ENCODE measurements at places on chromosomes 12 and 14.

- no peak for DNase-seq
Measured at GRCh38 chr12:40435251-40435650, 210.5 kb downstream of the LRRK2 start.

GRCh38 chr14:74302152-74302628 is 544 bp downstream of the ABCD4 start:
- peak; percentile 71 for DNase-seq

- DNase-seq: no peak
Measured at GRCh38 chr12:50806176-50806575, 36.5 kb upstream of the TMPRSS12 start.

DNA sequence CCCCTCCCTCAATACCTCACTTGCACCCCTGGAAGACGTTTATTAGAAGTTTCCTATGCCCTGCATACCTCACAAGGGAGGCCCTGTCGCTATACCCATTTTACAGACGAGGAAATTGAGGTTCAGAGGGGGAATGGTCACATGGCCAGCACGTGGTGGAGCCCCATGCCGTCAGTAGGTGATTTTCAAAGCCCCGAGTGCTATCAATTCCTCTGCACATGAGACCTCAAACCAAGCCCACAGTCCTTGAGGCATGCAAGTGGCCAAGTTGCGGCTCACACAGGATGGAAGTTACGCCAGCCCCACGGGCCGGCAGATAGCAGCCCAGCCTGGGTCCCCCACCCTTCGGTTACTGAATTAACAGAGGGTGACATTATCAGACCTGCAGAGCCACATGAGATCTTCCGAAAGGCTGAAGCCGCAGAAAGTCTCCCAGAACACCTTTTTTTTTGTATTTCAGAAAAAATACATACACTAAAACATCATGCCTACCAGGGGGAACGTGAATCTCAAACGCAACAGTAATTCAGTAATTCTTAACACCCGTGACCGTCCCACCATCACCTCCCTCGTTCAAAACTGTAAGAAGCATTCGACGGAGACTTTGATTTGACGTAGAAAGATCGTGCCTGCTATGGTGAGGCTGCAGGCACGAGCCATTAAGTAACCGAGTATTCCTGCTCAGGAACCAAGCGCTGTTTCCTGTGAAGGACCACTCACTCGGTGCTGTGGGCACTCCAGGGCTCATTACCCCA is 129.0 kb downstream of the RFLNA start:
- DNase-seq: no peak

GRCh38 chr12:47073951-47074350 is 5.5 kb upstream of the PCED1B start:
- DNase-seq: peak; percentile 42

GRCh38 chr14:72616294-72616693 is 277.6 kb downstream of the DPF3 start:
- DNase-seq: no peak

- no peak for DNase-seq
Measured at GRCh38 chr12:101902641-101903040, 25.3 kb downstream of the DRAM1 start.

- peak; percentile 49 for DNase-seq
Measured at GRCh38 chr12:52837413-52837741, 3.3 kb upstream of the KRT79 start.

DNA sequence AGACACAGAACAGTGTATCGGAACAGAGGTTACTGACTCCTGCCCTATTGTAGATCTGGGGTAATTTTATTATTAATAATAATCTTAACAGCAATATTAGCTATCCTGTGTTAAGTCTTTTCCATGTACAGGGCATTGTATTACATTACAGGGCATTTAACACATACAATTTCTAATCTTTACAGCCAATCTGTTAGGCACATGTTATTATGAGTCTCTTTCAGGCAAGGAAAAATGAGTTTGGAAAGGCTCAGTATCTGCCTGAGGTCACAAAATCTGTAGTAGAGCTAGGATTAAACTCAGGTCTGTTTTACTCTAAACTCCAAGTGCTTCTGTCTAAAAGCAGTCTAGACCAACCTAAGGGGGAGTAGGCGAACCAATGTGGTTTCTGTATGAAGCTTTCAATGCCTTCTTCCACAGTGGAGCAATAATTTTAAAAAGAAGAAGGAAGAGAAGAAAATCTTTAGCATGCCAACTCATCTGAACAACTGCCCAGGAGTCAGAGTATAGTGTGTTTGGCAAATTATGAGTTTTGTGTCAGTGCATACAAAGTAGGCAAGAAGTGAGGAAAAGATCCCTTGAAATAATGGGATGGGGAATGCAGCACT is 192.6 kb downstream of the CHST11 start:
- DNase-seq: no peak

- DNase-seq: no peak
Measured at GRCh38 chr14:100804558-100805309, 21.2 kb upstream of the MEG3 start.

DNA sequence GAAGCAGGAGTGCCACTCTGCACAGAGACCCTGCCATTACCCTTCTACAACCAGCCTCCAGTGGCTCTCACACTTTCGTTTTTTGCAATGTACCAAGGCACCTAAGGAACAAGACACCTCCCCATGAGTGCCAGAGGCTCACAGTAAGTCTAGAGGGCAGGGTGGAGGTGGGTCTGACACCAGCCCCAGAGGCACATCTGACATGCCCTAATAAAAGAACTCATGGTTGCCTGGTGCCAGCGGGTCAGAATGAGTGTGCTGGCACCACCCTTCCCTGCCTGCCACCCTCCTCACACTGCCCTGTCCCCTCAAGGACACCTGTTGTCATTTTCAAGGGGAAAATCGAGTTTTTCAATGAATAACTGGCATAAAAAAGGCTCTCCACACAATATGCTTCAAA is 161.2 kb downstream of the FOXN3 start:
- no peak for DNase-seq

DNA sequence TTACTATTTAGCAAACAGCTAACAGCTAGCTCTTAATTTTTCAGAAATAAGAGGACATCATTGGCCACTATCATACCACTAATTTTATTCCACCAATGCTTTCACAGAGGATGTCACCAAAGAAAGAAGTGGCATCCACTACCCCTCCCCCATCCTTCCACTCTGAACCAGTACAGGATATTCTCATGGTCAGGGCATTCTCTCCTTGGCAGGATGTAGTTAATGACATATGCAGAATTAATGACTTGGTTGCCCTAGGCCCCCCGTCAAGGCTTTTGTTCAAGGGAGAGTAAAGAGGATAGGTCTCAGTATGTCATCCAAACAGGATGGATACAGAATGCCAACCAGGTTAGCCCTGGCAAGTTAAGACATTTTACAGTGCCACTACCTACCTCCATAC is 18.9 kb upstream of the NUP107 start:
- no peak for DNase-seq

GRCh38 chr14:66509874-66510273 is 1.9 kb downstream of the GPHN start:
- no peak for DNase-seq

GRCh38 chr14:95664546-95664945 is 21.7 kb upstream of the TCL1B start:
- no peak for DNase-seq

GRCh38 chr12:95547522-95548055 is 3.7 kb downstream of the USP44 start:
- no peak for DNase-seq

DNA sequence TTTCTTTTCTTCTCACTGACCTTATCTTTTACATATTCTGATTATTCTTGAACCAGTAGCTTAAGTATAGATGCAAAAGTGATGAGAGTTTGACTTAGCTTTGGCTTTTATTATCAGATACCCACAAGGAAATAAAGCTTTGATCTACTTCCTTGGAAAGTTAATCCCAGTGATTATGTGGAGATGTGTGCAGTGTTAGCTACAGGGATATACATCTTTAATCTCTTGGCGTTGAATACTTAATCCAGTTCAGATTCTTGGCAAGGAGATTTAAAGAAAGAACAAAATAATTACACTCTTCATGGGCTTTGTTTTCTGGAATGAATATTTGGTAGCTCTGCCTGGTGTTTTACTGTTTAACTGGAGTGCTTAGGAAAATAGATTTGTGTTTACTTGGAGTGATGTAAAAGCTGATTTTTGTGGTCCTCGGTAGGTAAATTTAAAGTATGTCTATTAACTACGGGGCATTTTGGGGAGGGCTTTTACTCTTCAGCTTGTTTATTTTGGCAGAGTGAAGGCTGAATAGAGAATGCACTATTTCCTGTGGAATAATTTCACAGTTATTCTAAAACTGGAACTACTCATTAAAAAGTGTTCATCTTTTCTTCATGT is 150.1 kb upstream of the LRIG3 start:
- no peak for DNase-seq

DNA sequence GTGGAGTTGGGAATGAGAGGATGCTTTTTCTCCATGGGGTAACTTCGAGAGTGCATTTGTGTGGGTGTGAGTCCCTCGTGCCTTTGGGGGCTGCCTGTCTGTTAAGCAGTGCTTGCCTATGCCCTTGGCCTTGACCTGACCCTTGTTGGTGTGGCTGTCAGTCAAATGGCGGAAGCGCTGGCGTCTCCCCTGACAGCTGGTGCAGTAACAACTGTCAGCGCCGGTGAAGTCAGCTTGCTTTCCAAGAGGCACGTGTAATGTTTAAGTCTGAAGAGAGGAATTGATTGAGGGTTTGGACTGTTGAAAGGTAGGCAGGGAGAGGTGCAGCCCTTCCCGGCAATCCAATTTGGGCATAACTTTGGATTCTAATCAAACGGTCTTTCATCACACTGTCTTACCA is 211.3 kb downstream of the AACS start:
- no peak for DNase-seq

GRCh38 chr12:132638541-132639408 is 20.2 kb downstream of the P2RX2 start:
- peak; percentile 67 for DNase-seq

GRCh38 chr12:131220331-131220685 is 266.6 kb downstream of the ADGRD1 start:
- DNase-seq: no peak

- no peak for DNase-seq
Measured at GRCh38 chr12:1827826-1828805, 7.8 kb downstream of the LRTM2 start.

DNA sequence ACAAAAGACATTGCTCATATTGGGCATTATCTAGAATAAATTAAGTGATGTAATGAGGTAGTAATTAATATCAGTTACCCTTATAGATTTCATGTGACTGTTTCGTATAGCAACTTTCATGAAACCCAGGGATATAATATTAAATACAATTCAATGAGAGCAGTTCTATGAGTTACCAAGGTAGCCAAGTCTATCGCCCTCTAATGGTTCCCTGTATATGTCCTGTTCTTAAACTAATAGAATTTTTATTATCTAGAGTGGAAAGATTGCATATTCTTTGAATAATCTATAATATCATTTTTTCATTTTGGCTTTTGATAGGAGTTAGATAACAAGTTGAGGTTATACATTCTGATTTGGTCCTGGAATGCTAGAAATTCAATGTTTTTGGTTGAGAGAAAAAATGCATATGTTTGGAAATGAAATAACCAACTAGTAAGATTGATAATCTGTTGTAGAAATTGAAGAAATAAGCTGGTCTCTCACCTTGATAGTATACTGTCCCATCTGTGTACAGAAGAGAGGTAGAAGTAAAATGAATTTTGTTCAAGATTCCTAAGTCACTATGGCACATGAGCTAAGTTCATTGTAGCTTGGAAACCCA is 59.7 kb downstream of the SCFD1 start:
- DNase-seq: peak; percentile 18

DNA sequence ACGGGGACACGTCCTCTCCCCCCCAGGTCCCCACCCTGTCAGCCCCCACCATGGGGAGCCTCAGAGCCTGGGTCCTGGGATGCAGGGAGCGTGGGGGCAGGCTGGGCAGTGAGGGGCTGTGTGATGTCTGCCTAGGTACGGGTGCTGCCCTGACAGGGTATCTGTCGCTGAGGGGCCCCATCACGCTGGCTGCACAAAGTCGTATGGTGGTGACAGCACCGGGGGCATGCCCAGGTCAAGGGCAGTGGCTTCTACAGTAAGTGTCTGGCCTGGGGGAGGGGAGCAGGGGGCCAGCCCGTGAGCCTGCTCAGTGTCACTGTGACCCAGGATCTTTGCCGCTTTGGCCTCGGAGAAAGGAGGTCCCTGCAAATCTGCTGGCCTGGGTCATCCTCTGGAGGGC is 23.3 kb downstream of the PAPLN start:
- no peak for DNase-seq

Measured in A549 (cell line).